AG20443 (cell line): ENCODE measurements at places on chromosomes 5 and 9.

- DNase-seq: no peak
Observed at GRCh38 chr5:31435730-31436129, 96.2 kb downstream of the DROSHA start.

DNA sequence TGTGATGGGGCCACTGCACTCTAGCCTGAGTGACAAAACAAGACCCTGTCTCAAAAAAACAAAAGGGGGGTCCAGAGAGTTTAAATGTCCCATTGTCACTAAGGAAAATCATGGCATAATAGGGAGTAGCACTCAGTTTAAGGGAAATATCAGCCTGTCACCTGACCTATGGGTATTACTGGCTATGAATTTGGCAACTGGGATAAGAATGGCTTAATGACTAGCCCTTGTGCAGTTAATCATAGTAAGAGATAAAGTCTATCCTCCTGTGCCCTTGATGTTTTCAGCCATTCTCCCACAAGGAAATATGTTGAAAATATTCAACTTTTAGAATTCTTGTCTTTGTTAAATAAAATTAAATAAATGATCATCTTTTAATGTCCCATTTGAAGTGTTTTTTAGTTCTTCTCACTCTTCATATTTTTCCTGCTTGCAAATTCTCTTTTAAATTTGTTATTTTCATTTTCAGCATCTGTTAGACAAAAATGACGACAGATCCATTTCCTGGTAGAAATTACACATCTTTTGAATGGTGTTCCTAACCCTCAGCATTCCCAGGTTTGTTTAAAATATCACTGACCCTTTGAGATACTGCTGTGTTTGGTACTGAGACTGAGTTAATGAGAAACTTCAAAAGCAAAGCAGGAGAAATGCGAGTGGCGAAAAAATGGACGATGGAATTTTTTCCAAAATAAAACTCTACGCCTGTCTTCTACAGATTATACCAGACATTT is 191.4 kb downstream of the ARHGAP26 start:
- DNase-seq: no peak

GRCh38 chr5:142958944-142959682 is 188.9 kb downstream of the ARHGAP26 start:
- no peak for DNase-seq

- no peak for DNase-seq
Observed at GRCh38 chr5:76334574-76334973, 68.5 kb upstream of the IQGAP2 start.

DNA sequence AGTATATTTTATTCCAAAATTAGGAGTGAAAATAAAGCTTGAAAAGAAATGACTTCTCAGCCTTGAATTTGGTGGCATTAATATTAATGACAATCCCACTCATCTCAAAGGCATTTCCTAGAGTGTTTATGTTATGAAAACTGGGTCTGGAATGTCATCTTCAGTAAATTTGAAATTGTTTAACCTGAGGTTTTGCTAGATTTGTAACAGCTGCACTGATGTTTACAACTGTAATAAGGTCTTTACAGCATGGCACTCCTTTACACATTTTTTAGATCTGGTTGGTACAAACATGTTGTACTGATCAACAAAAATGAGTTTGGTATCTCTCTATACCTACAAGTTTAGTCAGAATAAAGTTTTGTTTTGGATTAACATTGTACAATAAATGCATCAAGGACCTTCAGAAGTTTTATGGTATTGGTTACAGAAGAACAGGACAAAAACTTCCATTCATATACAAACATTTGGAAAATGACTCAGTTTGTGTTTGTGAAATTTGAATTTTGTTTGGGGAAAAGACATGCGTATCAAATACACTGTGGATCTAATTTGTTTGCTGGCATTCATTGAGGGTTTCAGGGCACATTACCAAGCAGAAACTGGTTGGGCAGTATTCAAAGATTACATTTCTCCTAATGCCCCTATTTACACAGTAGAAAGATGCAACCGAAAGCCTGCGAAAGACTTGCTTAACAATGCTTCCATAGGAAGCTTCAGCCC is 11.6 kb downstream of the FANCC start:
- peak; percentile 19 for DNase-seq

GRCh38 chr5:150120062-150120441 is 33.7 kb upstream of the CSF1R start:
- DNase-seq: no peak

GRCh38 chr9:18543406-18544192 is 69.6 kb downstream of the ADAMTSL1 start:
- peak; percentile 66 for DNase-seq

- DNase-seq: no peak
Observed at GRCh38 chr9:77834898-77835488, 186.9 kb upstream of the GNA14 start.

DNA sequence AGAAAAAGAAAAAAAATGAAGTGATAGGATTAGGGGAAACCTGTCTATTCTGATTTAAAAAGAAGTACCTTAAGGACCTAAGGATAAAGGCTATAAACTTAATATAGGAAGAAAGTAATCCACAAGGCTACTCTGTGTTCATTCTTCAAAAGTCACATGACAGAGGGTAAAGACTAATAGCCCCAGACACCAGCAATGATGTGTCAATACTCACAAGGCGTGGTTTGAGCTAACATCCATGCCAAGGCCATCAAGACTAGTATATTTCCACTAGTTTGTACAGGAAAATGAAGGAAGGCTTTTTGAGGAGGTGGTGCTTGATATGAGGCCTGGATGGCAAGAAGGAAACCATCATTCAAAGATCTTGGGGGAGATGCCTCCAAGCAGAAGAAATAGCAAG is 49.7 kb upstream of the TEX48 start:
- DNase-seq: no peak

DNA sequence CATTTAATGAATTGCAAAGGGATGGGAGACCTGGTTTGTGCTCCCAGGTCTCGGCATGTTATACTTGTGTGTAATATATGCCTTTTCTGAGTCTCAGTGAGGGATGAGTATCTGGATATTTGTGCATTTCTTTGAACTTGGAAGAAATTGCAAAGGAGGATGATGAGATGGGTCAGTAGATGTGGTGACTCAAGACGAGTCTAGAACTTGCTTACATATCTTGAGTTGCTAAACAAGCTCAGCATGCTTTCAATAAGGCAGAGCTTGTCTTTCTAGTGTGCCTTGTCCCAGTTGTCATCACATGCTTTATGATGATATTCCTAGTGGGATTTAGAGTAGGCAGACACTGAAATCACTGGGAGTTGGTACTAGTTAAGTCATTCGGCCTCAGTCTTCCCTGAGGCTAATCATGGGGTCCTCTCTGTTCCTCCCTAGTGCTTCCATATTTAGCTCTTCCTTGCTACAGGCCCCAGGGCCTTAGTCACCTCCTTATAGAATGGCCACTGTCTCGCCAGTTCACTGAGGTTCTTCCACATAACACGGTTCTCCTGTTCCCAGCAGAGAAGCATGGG is 222.3 kb downstream of the ARRDC3 start:
- DNase-seq: no peak

- no peak for DNase-seq
Observed at GRCh38 chr9:82234160-82234943, 245.8 kb downstream of the SPATA31D1 start.

GRCh38 chr5:176528761-176529115 is 8.5 kb downstream of the RNF44 start:
- DNase-seq: no peak

DNA sequence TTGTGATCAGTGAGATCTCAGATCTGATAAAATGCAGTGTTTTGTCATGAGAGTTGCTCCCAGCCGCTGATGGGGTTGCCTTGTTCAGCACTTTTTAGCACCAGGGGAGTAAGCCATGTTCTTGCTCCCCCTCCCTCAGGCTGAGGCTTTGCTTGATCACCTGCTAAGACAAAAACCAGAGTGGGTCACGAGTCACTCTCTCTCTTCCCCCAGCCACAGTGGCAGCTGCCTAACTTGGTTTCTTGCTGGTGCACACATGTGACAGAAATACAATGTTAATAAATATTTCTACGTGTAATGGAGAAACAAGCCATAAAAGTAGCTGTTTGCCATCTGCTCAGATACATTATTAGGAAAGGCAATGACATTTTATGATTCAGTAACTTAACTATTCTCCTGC is 212.4 kb upstream of the DMRT1 start:
- DNase-seq: no peak

DNA sequence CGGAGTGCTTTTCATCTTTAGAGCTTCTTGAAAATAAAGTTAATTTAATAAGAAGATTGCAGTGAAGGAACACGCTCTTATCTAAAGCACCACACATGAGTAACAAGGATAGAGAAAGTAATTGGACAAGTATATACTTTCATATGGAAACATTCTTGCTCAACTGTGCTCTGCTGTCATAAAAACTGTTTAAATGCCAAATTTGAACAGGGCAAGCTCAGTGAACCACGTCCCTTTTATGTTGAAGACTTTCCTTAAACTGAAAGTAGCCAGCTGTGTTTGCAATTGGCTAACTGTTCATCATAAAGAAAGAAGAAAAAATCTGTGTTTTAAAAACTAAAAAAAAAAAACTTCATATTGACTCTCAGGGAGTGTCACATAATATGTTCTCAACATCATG is 1610.7 kb upstream of the C9orf72 start:
- no peak for DNase-seq

GRCh38 chr9:17217272-17217671 is 82.4 kb downstream of the CNTLN start:
- no peak for DNase-seq

DNA sequence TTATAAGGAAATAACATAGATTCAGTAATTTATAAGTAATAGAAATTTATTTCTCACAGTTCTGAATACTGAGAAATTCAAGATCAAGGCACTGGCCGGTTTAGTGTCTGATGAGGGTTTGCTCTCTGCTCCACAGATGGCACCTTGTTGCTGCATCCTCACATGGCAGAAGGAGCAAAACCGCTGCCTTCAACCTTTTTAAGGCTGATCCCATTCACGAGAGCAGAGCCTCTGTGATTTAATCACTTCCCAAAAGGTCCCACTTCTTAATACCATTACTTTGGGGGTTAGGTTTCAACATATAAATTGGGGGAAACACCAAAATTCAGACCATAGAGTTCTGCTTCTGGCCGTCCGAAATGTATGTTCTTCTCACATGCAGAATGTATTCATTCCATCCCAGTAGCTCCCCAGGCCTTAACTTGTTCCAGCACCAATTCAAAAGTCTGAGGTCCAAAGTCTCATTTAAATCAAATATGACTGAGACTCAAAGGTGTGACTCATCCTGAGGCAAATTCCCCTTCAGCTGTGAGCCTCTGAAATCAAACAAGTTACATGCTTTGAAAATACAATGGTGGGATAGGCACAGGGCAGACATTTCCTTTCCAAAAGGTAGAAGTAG is 30.6 kb downstream of the BAAT start:
- no peak for DNase-seq

- DNase-seq: no peak
Observed at GRCh38 chr9:103681435-103681834, 412.7 kb upstream of the SMC2 start.

DNA sequence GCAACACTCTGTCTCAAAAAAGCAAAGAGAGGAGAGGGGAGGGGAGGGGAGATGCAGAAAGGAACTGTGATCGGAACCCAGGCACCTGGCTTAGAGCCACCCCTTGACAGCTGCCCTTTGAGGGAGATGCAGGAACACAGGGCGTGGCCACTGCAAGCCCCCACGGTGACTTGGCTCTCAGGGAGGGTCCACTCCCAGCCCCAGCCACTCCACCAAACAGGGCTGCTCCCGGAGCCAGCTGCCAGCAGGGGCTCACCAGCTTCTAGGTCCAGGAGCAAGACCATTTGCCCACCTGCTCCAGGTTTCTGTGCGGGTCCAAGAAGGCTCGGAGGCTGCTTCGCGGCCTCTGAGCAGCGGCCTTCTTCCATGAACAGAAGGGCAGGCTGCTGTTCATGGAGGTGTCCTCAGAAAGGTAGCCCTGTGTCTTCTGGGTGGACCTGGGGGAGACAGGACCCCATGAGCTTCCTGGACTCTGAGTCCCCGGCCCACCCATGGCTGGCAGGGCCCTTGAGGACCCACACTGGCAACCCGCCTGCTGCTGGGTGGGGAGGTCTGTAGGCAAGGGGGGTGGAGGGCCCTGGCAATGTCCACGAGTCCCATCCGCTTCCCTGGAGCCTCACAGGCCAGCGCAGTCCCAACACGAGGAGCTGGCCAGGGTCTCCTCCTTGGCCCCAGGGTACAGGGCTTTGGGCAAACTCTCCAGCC is 7.9 kb downstream of the C9orf50 start:
- DNase-seq: no peak

DNA sequence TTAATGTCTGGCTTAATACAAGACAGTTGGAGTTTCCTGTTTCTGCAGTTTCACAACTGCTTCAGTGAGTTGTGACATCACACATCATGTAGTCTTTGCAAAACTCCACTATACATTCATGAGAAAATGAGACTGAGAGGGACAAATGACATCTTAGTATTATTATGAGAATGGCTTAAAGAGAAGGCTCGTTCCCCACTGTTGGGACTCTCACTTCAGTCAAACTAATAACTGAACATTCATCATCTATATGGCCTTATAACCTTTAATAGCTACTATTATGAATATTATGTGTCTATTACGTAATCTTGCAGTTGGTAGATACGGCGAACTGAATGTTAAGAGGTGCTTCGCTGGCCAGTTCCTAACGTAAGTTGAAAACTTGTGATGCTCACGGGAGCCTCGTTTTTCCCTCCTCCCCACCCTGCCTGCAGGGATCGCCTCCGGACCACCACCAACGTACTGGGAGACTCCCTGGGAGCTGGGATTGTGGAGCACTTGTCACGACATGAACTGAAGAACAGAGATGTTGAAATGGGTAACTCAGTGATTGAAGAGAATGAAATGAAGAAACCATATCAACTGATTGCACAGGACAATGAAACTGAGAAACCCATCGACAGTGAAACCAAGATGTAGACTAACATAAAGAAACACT is 79.4 kb downstream of the SLC1A3 start:
- DNase-seq: no peak

DNA sequence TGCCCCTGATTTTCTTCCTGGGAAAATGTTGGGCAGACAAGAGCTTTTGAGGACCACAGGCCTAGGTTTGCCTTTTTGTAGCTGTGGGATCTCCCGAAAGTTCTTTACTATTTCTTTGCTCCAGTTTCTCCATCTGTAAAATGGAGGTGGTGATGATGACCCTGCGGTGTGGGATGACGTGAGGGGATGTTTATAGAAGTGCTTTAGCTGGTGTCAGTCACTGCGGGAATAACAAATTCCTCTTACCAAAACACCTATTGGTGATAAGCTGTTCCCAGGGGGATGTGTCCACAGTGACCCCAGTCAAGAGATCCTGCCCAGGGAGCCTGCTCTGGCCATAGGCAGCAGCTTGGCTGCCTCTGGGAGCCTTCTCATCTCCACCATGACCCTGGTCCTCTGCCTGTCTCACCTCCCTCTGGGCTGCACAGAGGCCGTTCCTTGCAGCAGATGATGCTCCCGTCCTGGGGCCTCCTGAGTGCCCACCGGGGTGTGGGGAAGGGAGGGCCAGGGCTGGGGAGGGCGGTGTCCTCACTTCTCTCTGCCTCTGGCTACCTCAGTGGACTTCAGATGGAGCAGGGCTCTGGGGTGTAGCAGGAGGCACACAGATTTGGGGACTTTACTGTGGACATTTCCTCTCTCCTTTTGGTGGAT is 77.2 kb downstream of the COL15A1 start:
- no peak for DNase-seq

DNA sequence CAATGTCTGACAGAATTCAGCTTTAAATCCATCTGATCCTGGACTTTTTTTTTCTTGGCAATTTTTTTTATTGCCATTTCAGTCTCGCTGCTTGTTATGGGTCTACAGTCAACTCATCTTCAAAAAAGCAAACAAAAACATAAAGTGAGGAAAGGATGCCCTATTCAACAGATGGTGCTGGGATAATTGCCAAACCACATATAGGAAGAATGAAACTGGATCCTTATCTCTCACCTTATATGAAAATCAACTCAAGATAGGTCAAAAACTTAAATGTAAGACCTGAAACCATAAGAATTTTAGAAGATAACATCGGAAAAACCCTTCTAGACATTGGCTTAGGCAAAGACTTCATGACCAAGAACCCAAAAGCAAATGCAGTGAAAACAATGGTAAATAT is 389.1 kb upstream of the ST8SIA4 start:
- DNase-seq: no peak
